Amniotic epithelial cell (primary cell): ENCODE measurements at places on chromosomes 5 and 9.

- DNase-seq: no peak
Observed at GRCh38 chr9:70801181-70801829, 320.1 kb downstream of the TRPM3 start.

GRCh38 chr5:125093776-125094175 lies 347.3 kb upstream of the ZNF608 start:
- peak; percentile 56 for DNase-seq

GRCh38 chr5:123743990-123744583 lies 232.1 kb downstream of the CSNK1G3 start:
- DNase-seq: no peak

DNA sequence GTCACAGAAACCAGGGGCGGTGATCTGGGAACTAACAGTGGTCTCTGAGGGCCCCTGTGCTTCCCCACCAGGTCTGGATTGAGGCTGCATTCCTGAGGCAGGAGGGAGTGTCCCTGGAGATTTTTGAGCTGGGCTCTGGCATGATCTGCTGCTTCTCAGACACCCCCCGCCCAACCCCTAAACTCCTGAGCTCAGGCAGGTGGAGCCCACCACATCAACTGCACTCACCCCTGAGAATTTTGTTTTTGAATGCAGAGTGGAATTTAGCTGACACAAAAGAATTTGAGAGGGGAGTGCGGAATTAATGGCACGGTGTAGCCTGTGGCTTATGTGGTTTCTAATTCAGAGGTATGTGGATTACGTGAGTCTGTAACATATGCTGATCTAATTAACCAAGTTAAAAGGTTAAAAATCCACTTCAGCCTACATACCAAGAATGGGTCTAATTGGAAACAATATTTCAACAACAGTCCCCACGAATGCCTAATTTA lies 23.9 kb upstream of the CTSL start:
- DNase-seq: peak; percentile 57

DNA sequence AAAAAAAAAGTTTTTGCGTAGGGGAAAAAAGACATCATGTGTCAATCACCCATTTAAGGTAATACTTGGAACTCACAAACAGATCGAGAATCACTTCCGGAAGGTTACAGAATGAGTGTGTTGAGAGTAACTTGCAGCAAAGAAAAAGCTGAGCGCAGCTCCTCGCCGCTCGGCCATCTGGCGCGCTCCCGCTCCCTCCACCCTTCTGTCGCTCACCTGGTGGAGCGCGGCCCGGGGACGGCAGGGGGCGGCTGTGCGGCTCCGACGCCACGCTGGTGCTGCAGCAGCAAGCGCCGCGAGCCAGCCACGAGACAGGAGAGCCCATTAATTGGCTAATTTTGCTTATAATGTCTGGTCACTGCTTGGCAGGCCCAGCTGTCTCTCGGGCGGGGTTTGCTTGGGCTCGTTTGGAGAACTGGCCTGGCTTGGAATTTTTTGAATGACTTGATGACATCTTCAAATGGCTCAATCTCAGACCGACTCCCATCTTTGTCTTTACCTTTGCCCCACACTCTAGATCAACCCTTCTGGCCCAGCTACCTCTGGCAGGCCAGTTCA lies 601.8 kb downstream of the CCDC171 start:
- DNase-seq: no peak

- DNase-seq: peak; percentile 82
Observed at GRCh38 chr9:97632248-97632984, 752 bp downstream of the TSTD2 start.

GRCh38 chr9:90287567-90288274 lies 354.9 kb downstream of the DIRAS2 start:
- peak; percentile 1 for DNase-seq

DNA sequence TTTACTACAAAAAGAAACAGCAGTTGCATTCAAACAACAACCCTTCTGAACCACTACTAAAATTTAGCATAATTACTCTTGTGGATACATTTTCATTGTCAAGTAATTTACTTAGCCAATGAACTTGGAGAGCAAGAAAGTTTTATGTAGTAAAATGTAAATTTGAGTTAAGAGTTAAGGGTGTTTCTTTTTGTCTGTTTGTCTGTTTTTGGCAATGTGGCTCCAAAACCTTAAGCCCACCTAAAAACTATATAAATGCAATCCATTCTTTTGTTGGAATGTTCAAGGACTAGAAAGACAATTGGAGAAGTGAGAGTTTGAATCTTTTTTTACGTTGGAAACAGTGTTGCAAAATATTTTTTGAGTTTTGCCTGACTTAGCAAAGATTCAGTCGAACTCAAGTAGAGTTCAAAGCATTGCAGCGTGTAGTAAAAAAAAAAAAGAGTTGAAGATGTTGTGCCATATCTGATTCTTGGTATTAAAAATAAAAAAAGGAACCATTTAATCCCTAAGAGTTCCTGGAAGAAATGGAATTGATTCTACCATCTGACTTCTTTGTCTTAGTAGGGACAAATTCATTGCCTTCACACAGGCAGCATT lies 867 bp downstream of the SYK start:
- no peak for DNase-seq

- no peak for DNase-seq
Observed at GRCh38 chr5:54438620-54439389, 16.7 kb upstream of the HSPB3 start.
